Peyer's patch (tissue), 4 donors: ENCODE measurements at places on chromosomes 5 and 9. TPM values are rescaled to one million over a fixed set of nuclear protein-coding genes. Genes with fewer than 3 reads are reported as not detected.

The NRG2 gene
- total RNA-seq, result not detected

The IL31RA gene
- not detected for total RNA-seq

The NDST1 gene
- 82.0 TPM for total RNA-seq

The LEAP2 gene
- total RNA-seq, result 29.9 TPM

DNA sequence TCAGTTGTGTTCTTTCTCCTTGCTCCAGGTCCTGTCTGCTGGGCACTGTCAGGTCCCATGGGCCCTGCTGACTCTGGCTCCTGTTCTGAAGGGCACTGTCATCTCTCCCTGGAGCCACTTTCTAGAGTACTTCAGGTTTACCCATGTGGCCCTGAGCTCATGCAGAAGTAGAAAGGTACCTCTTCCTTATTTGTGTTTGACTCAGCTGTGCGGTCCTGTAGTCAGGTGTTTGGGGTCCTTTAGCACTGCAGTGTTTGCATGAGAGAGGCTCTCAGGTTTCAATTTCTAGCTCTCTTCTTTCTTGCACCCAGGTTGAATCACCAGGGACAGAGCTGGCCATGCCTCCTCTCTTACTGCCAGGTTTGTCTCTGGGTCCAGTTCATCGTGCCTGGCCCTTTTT, 71.5 kb downstream of the HSPA4 start:
- DNase-seq, result no peak

DNA sequence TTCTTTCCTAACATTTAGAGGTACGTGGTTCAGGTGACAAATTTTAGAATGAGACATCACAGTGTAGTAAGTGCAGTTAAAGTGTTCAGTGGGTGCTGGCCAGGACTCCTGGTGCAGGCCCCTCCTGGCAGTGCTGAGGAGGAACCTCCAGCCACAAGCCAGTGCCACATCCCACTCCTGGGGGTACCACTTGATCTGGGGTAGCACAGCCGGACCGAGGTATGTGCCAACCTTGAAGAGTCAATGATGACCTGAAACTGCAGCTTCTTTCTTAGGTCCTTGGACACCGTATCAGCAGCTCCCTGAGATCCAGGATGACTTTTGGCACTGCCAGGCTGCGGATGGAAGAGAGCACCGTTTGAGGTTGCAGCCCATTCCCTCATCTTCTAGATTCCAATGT, 310.4 kb upstream of the IRX4 start:
- DNase-seq, result no peak

DNA sequence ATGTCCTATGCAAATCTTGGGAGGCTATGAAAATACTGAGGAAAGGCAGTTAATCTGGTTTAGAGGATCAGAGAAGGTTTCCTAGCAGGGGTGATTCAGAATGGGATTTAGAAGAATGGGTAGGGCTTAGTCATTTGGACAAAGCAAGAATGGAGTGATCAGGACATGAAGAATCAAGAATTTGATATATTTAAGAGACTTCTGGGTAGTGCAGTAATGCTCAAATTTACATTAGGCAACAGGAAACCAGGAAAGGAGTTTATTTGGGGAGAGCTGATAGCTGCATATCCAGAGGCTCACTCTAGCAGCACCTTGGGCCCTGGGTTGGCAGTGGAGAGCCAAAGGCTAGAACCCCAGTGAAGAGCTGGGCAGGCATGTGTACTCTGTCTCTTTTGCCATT, 78.9 kb upstream of the PAPPA start:
- DNase-seq, result no peak

DNA sequence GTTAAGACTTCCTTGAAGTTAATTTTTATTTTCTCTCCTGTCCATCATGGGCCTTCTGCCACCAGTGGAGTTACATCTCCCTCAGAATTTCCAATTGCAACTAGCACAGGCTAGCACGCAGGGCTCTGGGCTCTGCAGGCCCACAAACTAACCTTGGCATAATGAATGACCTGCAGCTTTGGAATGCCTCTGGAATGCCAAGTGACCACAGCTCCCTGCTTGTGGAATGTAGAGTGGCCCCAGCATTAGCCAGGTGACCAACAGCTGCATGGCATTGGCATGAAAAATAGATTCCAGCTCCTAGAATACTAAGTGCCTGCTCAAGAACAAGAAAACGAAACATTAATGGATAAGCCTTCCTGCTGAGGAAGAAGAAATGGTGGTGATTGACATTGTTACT, 726.1 kb downstream of the BRINP1 start:
- DNase-seq, result no peak

GRCh38 chr5:172385010-172385563, 69.2 kb downstream of the SH3PXD2B start:
- no peak for DNase-seq

DNA sequence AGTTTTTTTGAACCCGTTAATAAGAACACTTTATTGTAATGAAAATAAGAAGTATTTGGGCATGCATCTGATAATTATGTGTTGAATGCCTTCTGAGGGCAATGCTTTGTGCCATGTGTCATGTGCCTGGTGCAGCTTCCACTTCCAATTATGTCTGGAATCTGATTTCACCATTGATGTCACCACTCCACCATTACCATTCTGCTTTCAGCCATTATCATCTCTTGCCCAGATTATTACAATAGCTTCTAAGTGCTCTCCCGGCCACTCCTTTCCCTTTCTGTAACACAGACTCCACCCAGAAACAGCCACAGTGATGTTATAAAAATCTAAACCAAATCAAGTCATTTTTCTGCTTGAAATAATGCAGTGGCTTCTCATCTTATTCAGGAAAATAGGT, 171.7 kb downstream of the C9orf152 start:
- no peak for DNase-seq

- DNase-seq, result no peak
Observed at GRCh38 chr9:17624571-17624970, 45.7 kb downstream of the SH3GL2 start.
